Left renal pelvis (tissue), 4 donors: ENCODE measurements at places on chromosomes 3 and 15.

DNA sequence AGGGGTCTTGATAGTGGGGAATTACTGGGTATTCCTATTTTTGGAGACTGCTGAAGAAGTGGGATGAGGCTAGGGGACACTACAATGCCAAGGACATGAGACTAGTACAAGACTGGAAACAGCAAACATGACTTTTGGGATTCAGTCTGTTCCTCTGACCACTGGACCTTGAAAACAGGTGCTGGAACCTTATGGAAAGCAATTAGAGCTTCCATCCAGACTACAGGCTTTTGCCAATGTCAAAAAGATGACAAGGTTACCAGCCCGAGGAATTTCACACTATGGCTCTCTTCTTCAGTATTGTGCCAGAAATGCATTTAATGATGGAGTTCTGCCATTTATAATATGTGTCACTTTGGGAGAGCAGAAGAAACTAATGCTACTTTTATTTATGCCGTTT lies 282.6 kb downstream of the GAP43 start:
- DNase-seq: no peak

GRCh38 chr3:42122261-42123011 lies 31.3 kb downstream of the TRAK1 start:
- DNase-seq: no peak

GRCh38 chr3:197431346-197431910 lies 124.3 kb downstream of the BDH1 start:
- DNase-seq: no peak

DNA sequence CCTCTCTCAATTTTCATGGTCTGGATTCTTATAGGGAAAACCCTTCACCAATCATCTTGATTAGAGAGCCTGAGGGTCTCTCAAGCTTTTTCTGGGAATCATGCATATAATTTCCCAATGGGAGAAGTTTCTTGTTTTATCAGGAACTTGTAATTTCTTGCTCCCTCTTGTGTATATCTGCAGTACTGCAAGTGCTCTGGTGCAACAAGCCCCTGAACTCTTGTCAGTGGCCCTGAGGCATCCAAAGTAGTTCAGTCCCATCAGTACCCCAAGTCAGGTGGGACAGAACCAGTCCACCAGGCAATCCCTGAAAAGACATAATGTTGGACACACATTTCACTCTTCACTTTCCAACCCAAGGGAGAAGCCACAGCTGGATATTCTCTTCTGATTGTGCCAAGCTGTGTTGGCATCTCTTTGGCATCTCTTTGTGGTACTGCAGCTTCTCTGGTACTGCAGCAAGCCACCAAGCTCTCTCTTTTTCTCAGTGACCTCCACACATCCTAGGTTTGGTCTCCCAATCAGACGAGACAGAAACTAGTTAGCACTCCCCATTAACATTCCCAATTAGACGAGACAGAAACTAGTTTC lies 214.5 kb downstream of the ZIC4 start:
- DNase-seq: peak; percentile 27
